ENCODE measurements at places on chromosomes 1 and 21.

DNA sequence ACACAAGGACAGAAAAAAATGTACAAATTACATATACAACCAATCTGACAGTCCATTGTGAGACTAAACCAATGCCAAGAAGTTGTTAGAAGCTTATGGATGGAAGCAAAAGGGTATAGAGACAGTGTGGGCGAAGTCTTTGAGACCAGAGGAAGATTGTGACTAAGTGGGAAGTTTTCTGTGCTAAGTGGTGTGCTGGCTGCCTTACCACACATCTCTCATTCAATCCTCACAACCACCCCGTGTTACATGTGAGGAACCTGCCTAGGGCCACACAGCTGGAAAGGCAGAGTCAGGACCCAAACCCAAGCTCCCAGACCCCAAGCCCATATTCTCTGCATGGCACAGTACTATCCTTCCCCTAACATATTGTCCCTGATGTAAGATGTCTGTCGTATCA, 53.5 kb upstream of the DUSP10 start:
- DNase-seq = no peak

DNA sequence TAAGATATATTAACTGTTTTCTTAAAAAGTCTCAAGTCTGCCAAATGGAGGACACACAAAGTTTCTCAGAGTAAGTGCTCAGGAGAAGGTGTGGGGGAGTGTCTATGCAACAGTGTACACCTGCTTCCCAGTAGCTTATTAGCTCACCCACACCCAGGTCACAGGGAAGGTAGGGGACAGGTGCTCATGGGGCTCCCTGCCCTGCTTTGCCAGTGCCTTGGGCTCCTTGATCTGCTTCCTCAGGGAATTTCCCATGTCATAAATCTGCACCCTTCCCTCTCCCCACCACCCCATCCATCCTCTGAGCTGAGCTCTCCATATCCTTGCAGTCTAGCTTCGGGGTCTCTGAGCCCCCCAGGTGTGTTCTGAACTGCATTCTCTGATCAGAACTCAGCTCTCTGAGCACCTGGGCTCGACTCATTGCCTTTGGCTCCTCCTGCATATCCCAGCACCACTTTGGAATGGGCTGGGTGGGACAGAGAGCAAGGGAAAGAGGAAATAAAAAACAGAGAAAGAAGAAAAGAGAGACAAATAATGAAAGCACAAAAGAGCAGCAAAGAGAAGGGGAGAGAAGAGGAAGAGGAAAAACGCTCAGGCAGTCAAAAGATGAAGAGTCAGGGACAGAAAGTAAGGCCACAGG, 87.0 kb upstream of the ATP1B1 start:
- DNase-seq = no peak

- DNase-seq = no peak
These were observed 114.7 kb downstream of the ERG start for GRCh38 chr21:38383411-38384237.

- peak; percentile 83 for DNase-seq
These were observed 70.0 kb downstream of the LUZP1 start for GRCh38 chr1:23098463-23099170.

DNA sequence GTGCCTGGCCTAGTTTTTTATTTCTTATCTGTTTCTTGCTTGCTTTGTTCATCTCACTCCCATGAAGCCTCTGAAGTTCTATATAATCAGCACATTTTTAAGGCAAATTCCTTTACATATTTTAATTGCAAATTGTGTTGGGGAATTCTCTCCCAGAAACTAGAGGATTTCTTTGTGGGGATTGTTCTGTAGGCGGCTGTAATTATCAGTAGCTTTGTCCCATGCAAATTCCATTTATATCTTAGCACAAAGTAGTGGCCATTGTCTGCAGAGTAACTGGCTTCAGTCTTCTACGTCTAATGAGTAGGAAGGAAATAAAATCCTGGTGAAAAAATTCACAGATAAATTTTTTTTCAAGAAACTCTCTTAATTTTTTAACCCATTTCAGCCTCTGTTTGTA, 35.7 kb downstream of the CLEC20A start:
- no peak for DNase-seq

- no peak for DNase-seq
These were observed 212.3 kb downstream of the NCAM2 start for GRCh38 chr21:21210552-21210951.

- DNase-seq = no peak
These were observed 39.0 kb downstream of the PIK3CD start for GRCh38 chr1:9690440-9691107.

DNA sequence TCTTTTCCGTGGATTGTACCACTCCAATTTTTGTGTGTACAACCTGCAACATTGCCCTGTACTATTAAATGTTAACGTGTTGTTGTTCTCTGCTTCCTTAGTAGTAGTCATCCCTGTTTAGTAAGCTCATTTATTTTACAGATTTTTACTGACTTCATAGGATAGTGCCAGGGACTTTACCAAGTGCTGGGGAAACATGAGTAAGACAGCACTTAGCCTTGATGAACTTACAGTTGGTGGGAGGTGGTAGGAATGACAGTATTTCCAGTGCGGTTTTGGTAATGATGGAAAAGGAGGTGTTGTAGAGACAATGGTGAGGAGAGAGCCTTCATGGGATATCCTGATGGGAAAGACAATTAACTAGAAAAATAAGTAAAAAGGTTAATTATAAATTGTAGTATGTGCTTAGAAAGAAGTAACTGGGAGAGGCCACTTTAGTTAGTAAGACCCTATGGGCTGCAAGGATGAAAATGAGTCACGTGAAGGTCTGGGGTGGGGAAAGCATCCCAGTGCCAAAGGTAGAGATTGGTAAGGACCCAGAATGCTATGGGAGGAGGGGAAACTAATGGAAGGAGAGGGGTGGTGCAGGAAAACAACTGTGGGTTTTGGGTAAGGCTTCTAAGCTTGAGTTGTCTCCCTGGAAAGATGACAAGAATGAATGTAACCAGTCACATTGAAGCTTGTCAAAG, 1.7 kb downstream of the RLF start:
- peak; percentile 77 for DNase-seq

DNA sequence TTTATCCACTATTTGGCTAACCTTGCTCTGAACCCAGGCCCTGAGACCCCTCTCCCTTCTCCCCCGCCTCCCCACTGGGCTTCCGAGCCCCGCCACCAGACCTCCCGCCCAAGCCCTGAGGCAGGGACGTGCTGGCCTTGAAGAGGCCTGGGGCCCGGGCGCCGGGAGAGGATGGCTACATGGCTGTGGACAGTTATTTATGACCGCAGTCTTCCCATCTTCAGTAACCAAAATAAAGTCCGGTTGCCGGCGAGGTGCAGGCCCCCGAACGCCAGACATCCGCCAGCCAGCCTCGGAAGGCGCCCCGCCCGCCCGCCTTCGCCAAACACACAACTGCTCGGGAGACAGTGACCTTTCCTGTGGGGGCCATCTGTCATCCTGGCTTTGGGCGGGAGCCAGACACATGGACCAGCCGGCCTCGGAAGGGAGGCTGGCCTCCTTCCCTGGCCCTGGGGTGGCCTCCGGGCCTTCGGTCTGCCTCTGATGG, 69.0 kb downstream of the DHRS3 start:
- DNase-seq = no peak

- no peak for DNase-seq
These were observed 765 bp upstream of the BMP8A start for GRCh38 chr1:39490596-39491145.

- no peak for DNase-seq
These were observed 135.7 kb upstream of the RUNX3 start for GRCh38 chr1:25065795-25066238.

DNA sequence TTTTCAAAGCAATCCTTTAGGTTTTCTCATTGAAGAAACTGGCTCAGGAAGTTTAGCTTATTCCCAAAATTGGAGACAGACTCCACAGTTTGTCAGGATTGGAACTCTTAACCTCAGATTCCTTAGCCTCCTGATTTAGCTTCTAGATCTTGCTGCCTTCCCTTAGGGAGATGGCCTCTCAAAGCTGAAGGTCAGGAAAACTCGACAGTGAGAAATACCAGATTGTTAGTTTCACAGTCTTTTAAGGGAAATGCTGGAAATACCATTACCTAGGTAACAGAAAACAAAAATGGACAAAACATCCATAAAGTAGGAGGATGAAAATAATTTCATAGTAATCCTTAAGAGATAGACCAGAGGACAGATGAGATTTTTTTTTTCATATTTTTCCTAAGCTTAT, 7.8 kb downstream of the RASAL2 start:
- DNase-seq = no peak

DNA sequence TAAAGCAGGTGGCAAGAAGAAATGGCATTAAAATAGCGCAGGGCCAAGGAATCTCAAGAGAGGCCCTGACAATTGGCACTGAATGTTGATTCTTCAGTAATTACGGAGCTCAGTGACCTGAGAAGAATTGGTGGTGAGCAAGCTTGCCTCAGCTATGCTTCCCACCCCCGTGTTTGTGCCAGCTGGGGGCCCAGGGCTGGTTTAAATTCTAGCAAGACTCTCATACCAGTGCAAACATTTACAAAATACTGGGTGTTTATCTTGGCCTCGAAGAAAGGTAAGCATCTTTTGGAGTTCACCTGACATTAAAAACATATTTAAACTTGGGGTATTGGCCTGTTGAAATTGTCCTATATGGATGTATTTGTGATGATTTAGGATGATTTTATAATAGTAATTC, 296.7 kb upstream of the USP25 start:
- no peak for DNase-seq

DNA sequence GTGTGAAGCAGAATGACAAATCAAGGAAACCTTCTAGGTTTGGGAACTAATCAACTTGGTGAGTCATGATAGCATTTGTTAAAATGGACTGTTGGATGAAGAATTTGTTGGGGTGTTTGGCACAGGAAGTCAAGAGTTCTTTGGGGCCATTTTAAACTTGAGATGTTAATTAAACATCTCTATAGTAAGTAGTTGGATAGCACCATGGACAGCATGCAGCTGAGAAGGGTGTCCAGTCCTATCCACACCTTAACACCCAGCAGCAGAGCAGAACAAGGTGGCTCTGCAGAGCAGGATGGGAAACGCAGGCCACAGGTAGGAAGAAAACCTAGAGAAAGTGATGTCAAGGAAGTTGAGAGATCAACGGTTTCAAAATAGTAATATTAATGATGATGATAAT, 52.5 kb downstream of the TNR start:
- no peak for DNase-seq

DNA sequence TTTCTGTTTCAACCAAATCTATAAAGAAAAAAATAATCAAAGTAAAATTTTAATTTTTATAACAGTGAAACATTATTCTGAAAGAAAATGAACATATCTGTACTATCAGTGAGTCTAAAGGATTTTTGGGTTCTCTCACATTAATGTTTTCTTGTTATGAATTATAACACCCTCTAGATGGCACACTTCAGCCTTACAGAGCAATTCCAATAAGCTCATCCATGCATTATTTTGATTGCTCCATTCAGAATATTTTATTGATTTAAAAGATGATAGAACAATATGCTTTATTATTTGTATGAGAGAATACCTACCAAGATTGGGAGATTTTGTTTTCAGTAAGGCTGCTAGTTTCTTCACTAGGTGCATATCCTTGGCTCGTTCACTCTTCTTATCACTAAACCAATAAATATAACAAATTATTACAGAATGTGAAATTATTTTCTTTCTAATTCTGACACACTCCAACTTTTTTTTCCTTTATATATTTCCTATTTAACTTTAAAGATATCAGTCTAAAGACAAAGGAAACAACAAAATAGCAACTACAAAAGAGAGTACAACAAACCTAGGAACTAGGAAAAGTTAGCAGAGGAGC, 82.4 kb downstream of the RAB3GAP2 start:
- DNase-seq = peak; percentile 60

DNA sequence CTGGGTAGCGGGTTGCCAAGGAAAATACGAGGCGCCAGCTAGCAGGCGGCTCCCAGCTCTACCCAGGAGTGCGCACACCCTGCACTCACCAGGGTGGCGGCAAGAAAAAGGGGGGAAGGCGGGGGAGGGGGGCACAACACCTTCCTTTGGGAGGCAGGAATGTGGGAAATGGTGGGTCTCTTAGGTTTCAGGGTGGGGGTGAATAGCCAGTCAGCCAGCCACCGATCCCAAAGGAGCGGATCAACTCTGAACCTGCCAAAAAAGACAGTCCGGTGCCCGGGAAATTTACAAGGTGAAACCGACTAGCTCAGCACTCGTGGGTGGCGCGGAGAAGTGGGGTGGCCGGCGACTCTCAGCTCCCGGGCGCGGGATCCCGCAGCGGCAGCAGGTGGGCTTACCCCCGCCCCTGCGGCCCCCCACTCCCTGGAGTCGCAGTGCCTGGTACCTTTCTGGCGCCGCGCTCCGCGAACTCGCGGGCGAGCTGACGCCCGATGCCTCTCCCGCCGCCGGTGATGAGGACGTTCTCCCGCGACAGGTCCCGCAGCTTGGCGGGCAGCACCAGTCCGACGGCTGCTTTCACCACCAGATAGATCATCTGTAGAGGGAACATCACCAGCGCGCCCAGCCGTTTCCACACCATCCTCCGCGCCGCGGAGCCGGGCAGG, 1.2 kb downstream of the DHRS3 start:
- DNase-seq = no peak

- DNase-seq = no peak
These were observed 7.2 kb upstream of the VSIG8 start for GRCh38 chr1:159869607-159870006.

DNA sequence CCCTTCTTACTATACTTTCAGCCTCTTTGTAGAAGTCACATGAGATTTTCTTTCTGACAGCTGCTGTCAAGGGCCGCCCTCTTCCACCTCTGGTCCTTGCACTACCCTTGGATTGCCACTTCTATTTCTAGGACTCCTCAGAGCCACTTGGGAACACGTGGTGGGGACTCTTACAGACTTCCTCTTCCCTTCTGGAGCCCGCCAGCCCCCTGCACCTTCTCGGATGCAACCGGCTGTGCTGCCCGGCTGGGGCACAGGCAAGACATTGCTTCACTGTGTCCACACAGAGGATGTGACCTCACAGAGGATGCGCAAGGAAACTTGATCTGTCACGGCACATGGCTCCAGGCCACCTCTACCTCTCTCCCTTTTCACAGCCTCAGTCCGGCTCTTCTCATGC, 2.4 kb upstream of the IKBKE start:
- DNase-seq = no peak

DNA sequence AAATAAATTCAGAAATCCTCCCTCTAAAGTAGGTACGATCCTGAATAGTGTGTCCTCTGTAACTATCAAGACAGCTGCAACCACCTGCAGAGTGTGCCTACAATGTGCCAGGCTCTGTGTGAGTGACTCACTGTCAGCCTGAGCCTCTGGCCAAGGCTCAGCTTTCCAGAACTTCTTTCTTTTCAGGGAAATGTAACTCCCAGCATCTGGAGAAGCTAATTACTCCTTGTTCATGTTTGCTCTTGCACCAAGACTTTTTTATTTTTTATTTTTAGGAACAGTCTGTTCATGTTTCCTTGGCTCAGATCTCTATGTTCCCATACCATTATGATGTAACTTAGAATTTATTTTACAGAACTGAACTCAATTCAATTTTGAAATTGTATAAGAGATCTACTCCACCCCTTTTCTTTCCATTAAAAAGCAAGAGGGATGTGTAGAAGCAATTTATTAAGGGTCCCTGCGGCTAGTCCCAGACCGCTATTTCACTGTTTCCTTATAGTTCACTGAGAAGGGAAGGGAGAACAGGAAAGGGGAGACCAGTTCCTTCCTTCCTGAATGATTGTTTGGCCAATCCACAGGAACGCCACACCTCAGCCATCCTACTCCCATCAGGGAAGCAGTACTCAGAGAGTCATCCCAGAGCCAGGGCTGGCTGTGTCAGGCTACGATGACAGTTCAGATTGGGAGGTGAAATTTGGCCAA, 112.4 kb upstream of the ZNF648 start:
- DNase-seq = no peak

- DNase-seq = no peak
These were observed 35.9 kb upstream of the SLC45A1 start for GRCh38 chr1:8281843-8282509.
